Upper lobe of right lung (tissue), 1 donor: ENCODE measurements at places on chromosomes 5 and 9.
A peak's percentile ranks its signal among the peaks of the same experiment; 100 is the strongest.

- DNase-seq, result no peak
Observed at GRCh38 chr5:171957591-171958251, 48.7 kb downstream of the FBXW11 start.

GRCh38 chr9:136921307-136921706, 23.2 kb downstream of the FBXW5 start:
- DNase-seq, result no peak

DNA sequence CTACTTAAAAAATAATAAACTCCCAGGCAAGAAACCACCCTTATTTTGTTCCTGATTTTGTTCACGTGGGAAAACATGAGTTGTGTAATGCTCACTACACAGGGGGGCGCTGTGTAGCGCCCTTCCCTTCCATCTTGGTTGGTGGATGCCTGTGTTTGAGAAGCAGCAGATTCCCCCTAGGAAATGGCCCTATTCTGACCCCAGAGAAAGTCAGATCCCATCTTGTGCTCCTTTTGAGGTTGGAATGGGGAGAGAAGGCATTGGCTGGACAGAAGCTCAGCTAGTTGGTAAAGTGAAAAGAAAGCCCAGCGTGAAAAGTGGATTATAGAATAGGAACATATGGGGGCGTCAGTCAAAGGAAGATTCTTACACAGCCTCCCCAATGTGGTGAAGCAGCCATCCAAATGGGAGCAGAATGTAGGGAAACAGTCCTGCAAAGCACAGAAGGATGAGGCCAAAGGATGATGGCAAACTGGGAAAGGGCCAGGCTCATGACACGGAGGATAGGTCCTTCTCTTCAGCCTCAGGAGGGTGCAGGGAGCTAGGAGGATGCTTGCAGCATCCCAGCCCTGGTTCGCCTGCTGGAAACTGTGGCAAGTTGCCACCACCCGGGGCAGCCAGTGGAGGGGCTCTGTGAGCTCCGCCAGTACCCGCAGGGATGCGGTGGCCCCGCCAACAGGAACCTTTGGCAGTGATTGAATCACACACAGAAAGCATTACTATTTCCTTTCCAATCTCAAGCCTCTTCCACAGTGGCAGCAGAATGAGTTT, 314.2 kb upstream of the DAP start:
- no peak for DNase-seq

DNA sequence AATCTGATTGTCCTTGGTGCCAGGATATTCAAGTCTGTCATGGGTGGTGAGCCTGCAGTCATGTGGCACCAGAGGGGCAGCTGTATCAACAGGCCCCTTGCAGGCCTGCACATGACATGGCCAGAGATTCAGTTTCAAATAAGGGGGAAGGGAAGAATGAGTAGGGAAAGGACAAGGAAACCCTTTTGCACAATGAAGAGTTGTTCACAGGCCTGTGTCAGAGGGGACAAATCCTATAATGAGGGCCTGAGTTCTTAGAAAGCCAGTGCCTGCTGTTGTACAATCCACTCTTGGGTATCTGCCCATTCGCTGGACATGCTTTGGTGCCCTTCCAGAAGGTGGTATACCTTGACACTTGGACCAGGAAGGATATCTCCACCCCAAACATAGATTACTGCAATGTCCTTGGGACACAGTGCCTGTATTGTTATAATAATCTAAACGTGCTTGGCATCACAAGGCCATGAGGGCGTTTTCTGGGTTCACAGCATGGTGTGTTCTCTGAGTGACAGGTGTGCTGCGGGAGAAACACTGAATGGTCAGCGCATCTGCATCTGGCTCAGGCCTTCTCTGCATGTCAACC, 1.9 kb upstream of the TMEM171 start:
- no peak for DNase-seq

- DNase-seq, result no peak
Observed at GRCh38 chr5:181164076-181164952, 16.9 kb downstream of the OR2V2 start.

DNA sequence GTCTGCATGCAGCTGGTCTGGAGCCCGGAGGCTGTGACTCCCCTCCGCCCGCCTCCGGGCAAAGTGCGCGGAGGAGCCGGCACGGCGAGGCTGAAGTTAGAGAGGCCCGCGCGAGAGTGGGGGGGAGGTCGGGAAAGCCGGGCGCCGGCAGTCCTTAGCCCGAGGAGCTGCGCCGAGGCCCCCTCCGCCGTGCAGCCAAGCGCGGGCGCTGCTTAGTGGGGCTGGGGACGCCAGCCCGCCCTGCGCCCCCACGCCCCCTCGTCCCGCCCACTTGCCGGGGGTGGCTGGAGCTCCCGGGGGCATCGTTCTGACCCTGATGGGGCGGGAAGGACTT, 403 bp downstream of the NINJ1 start:
- peak; percentile 88 for DNase-seq

- no peak for DNase-seq
Observed at GRCh38 chr5:126003309-126003708, 419.9 kb upstream of the GRAMD2B start.

DNA sequence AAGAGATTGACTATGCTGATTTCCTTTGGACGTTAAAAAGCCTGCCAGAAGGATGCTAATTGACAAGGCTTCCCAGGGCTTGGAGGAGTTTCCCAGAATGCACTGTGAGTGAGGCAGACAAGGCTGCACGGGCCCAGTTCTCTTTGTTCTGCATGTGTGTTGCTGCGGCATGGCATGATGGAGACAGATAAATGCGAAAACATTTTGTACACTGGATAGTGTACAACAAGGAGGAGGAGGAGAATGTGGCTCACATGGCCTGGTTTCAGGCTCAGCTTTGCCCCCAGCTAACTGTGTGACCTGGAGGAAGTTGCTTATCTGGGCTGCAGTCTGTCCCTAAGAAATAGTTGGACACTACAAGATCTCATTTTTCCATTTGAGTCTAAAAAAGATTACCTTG, 135.5 kb upstream of the CPEB4 start:
- no peak for DNase-seq

- no peak for DNase-seq
Observed at GRCh38 chr9:86347991-86348390, 6.2 kb downstream of the TUT7 start.

DNA sequence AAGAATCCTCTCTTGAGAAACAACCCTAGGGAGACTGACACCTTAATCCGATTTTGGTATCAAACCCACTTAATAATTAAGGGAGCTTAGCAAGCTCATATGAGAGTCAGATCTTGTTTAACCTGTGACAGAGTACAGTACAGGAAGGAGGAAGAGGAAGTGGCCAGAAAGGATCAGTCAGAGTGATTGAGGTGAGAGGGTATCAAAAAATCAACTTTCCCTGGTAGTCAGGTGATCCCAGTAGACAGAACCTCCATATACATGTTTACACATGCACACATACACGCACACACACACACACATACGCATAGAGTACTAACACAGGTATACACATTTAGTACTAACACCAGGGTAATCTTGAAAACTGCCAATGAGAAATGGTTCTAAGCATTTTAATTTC, 56.8 kb downstream of the GLIS3 start:
- DNase-seq, result no peak

DNA sequence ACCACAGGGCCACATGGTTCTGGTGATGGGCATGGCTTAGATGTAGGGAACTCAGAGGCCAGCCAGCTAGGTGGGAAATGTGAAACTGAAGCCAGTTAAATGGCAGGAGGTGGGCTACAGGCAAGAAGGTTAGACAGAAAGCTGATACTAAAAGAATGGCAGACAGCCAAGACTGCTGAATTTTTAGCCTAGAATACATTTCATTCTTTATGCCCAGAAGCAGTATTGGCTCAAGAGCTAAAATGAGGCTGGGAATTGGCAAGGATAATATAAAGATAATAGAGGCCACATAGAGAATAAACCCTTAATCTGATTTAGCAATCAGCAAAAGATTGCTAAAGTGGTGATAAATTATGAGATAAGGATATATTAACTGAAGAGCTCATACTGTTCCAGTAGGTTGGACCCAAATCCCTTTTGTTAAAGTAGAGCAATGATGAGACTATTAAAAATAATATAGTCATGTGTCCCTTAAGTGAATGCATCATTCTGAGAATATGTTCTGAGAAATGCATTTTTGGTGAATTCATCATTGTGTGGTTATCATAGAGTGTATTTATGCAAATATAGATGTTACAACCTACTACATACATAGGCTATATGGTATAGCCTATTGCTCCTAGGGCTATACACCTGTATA, 234.3 kb downstream of the CHSY3 start:
- no peak for DNase-seq

GRCh38 chr5:10279925-10280720, 27.6 kb downstream of the CMBL start:
- no peak for DNase-seq

- DNase-seq, result peak; percentile 57
Observed at GRCh38 chr5:150124111-150124557, 31.5 kb downstream of the PDGFRB start.
